Central memory CD4-positive, alpha-beta T cell (primary cell): ENCODE measurements at places on chromosomes 13 and 19.

DNA sequence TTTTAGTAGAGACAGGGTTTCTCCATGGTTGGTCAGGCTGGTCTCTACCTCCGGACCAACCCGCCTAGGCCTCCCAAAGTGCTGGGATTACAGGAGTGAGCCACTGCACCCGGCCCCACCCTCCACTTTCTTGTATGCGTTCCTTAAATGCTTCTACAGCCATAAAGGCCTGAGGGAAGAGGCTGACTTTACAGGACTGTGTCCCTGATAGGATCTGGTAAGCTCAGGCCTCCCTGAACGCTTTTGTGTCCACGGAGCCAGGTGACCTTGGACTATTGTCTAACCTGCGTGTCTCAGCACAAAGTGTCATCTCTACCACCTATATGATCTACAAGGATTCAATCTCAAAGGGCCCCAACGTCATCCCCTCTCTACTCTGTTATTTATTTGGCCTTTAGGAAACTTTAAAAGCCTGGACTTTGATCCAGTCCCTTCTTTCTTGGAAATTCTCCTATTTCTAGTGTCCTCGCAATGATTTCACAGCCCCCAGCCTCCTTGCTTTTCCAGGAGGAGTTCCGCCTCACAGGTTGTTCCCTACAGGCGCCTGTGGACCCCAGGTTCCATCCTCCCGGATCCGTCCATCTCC is 701 bp downstream of the ZNF552 start:
- DNase-seq = no peak

DNA sequence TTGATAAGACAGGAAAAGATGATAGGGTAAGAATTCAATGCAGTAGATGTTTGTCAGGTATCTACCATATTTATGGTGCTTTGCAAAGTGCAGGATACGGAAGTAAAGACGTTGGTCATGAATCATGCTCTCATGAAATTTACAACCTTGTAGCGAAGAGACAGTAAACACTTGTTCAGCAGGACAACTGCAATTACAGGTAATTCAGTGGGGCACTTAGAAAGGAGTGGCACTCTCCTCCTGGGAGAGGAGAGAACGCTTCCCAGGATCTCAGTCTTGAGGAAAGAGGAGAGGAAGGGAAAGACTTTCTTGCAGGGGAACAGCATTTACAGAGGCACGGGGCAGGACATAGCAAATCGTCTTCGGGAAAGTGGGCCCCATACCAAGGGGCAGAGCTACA is 46.4 kb downstream of the SOX1 start:
- no peak for DNase-seq

GRCh38 chr19:37893845-37894575 is 12.4 kb downstream of the WDR87 start:
- no peak for DNase-seq

DNA sequence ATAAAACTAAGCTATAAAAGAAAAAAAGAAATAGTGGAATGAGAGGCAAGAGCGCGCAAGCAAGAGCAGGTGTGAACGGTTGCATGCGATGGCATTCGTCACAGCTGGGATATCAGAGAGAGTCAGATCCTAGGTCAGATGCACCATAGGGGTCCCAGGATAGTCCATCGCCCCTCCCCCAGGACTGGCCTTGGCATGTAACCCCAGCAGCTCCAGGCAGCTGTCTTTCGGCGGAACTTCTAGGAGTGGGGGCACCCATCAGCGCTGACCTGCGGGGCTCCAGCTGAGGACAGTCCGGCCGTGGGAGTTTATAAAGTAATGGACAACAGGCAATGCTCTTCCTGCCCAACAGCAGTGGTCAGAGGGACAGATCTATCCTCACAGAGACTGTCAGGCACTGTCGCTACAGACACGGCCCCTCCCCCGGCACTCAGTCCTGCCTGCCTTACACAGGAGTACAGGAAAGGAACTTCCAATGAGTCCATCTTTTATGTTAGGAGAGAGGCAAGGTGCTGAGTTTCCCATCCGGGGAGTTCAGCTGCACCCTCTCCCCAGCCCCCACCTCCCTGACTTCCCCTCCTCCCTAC is 1.4 kb downstream of the SIAH3 start:
- DNase-seq = no peak

DNA sequence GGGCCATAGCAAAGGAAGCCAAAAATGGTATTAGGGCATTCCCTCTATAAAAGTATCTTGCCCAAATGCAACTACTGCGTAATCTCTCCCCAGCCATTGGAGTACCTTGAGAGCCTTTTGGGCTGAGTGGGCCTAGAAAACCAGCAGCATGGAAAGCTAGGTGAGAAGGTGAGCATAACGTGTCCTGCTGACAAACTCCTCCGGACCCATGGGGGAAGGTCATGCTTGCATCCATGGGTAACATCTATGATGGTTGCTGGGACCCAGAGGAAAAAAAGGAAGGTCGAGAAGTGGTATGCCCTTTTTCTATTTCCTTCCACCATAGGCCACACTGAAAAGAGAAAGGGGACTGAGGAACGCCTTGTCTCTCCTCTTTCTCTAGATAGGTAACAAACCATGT is 57.4 kb downstream of the ZNF728 start:
- no peak for DNase-seq

GRCh38 chr13:22270881-22271280 is 600.0 kb downstream of the FGF9 start:
- no peak for DNase-seq

DNA sequence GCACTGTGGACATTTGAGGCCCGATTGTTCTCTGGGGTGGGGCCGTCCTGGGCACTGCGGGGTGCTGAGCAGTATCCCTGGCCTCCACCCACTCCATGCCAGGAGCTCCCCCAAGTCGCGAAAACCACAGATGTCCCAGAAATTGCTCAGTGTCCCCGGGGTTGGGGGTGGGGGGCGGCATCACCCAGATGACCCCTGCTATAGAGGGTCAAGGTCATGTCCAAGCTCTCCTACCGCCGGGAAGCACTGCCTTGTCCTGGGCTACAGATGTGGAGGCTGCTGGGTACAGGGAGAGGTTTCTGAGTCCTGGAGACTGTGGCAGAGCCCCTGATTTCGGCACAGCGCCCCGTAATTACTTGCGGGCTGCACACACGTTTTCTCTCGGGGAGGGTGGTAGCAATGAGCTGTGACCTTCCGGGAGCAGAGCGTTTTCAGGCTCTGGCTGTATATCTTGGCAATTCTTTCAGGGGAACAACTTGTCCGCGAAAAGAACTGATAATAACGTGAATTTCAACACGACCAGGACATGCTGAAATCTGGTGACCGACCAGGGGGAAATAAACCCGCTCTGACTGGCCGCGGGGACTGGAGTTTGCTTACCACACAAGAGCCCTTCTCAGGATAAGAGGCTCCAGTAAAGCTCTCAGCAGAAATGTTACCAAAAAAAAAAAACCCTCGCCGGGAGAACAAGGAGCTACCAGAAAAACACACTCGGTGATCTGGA is 68.1 kb downstream of the GNG7 start:
- no peak for DNase-seq

- DNase-seq = no peak
These were observed 64.8 kb upstream of the KLHL1 start for GRCh38 chr13:70172946-70173597.

- DNase-seq = no peak
These were observed 8.4 kb upstream of the ECH1 start for GRCh38 chr19:38839816-38840582.
